Vagina (tissue), 2 donors: ENCODE measurements at places on chromosomes 13 and 19.

GRCh38 chr19:1780272-1780958, 27.1 kb downstream of the ONECUT3 start:
- DNase-seq: no peak

GRCh38 chr13:93554514-93554913, 327.9 kb downstream of the GPC6 start:
- DNase-seq: no peak

DNA sequence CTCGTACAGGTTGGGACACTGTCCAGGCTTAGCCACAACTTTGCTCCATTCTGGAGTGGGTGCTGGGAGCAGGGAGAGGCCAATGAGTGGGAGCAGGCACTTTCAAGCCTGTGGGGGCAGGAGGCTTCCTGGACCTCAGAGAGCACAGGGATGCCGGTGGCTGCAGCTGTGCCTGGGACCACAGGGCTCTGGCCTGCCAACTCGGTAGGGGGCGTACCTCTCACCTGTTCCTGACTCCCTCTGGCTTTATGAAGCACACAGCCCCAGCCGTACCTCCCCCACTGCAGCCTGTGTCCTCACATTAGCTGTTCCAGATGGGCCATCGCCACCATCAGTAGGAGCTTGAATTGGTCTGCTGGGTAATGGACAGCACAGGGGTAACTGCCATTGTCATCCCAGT, 278.7 kb upstream of the KLHL1 start:
- no peak for DNase-seq

DNA sequence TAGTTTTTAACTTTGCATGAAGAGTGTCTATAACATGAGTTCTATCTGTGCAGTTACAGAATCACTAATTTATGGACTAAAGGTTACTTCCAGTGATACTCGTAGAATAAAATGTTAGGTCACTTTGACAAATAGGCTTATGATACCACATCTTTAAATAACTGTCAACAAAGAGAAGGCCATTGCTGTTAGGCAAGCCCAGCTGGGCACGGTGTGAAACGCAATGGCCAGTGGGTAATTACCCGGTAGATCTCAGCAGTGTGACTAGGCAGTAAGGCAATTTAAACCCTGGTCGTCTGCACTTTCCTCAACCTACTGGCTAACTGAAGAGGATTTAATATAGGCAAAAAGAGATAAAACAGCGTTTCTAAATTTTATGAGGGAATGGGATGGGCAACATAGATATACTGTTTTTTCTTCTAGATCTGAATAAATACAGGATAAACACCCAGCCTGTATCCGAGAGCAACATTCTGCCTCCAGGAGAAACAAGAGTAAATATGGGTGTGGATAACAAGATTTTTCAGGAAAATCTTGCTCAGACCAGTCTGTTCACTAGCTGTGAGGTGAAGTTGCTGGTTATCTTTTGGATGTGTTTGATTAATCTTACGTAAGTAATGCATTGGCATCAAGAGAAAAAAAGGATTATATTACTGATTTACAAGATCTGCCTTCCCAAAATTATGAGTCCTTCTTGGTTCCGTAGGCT, 631.3 kb downstream of the EFNB2 start:
- no peak for DNase-seq

GRCh38 chr13:47397739-47398138, 500.9 kb upstream of the HTR2A start:
- DNase-seq: no peak

- DNase-seq: no peak
Measured at GRCh38 chr19:16289594-16289993, 35.0 kb upstream of the KLF2 start.

DNA sequence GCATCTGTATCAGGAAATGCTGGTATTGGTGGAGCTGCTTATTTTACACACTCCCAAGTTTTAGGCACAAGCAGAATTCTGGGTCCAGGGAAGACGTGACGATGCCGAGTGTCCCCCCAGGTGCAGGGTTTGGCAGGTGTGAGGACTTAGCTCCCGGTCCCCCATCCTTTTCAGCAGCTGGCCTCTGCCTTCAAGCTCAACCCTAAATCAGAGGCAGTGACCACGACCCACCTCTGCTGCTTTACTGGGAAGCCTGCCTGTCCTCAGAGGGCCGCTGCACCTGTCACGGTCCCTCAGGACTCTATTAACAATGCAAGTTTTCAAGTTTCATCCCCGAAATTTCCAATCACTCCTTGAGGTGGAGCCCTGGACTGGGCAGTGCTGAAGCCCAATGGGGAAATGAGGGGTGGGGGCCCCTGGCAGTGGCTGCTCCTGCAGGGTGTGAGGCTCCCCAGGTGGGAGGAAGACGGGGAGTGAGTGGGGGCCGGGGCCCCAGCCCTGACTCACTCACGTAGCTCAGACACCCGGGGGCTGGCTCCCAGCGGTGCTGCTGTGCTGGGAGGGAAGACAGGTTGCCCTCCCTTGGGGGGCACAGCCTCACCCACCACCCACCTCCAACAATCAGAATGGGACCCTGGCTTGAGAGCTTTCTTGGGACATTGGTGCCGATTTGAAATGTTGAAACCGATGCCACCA, 92.6 kb upstream of the MCF2L start:
- no peak for DNase-seq
